ENCODE measurements at places on chromosomes 4 and X.

GRCh38 chr4:3291411-3291968, 1.3 kb upstream of the RGS12 start:
- DNase-seq = no peak

DNA sequence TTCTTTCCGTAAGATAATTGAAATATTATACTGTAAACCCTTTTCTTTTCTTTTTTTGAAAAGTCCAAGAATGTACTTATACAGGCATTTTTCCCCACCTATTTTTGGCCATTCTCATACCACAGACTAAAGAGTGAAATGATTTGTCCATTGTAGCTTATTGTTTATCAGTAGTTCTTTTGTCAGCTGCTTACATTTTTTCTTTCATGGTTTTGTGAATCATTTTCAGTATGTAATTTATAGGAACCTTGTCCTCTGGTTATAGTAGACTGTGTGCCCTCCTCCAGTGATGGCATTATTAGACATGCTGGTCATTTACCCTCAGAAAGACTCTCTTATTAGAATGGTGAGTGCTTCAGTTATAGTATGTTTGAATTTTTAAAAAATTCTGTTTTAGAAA, 56.7 kb downstream of the CCKAR start:
- no peak for DNase-seq

DNA sequence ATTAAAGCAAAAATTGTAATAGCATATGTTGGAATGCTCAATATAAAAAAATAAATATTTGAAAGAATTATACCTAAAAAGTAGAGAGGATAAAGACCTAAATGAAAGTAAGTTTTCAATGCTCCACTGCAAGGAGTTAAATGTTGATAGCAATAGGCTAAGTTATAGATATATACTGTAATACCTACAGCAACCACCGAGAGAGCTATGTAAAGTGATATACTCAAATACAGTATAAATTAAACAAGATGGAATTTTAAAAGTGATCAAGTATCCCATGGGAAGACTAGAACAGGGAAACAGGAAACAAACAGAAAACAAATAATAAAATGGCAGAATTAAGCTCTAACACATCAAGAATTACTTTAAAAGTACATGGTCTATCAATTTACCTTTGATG, 73.9 kb downstream of the CASP3 start:
- no peak for DNase-seq

DNA sequence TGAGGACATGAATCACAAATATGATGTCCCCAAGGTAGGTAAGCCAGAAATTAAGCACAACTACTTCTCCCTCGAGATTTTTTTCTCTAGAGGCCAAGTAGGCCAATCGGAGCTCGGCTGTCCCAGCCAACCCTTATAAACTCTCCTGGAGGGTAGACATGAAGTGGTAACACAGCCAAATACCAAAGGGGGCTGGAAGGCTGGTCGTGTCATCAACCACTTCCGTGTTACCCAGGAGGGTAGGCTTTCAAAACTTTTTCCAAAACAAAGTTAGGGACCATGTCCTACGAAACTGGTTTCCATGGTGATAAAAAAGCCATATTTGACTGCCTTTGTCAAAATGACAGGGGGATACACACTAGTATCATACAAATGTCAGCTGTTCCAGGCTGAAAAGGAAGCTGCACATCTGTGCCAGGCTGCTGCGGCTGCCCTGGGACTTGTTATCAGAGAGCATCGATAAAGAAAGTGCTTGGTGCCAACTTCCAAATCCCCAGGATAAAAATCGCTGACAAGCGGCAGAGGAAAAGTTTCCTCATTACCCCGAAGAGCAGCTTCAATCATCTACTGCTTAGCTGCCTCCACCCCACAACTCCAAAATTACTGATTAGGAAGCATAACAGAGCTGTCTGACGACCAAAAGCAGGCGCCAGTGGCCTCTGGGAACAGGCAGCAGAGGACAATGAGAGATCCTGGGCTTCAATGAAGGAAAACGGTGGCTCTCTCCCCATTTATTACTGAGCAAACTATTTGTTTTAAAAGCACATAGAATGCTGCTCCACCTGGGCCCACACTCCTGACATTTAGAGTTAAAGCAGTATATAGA, 20.8 kb downstream of the BCOR start:
- no peak for DNase-seq

- DNase-seq = no peak
Measured at GRCh38 chr4:10336471-10336870, 120.8 kb downstream of the ZNF518B start.

DNA sequence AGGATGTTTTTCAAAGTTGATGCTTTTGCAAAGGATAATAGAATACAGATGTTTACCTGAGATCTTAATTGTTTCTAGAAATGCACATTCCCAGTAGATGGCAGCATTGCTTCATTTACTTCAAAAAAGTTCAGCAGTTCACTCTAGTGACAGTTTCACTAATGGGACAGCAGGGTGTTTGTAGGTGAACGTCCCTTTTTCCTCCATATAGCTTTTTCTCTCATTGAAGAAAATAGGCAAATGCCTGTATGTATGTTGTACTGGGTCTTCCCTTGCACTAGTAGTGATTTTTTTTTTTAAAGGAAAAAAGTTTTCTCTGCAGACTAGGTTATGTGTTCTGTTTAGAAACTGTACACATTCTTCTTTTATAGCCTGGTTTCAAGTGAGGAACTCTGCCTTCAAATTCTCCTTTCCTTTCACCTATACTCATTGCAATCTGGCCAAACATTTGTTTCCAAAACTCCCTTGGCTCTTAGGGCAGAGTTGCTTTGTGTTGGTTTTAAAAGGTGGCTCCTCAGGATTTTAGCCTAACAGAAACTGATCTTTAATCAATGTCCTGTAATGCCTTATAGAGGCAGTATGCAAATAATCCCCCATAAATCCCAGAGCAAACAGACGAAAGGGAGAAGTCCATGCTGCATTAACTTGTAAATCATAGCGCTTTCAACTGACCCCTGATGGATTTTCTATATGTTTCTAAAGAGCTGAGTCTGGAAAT, 86.3 kb downstream of the EGF start:
- no peak for DNase-seq

DNA sequence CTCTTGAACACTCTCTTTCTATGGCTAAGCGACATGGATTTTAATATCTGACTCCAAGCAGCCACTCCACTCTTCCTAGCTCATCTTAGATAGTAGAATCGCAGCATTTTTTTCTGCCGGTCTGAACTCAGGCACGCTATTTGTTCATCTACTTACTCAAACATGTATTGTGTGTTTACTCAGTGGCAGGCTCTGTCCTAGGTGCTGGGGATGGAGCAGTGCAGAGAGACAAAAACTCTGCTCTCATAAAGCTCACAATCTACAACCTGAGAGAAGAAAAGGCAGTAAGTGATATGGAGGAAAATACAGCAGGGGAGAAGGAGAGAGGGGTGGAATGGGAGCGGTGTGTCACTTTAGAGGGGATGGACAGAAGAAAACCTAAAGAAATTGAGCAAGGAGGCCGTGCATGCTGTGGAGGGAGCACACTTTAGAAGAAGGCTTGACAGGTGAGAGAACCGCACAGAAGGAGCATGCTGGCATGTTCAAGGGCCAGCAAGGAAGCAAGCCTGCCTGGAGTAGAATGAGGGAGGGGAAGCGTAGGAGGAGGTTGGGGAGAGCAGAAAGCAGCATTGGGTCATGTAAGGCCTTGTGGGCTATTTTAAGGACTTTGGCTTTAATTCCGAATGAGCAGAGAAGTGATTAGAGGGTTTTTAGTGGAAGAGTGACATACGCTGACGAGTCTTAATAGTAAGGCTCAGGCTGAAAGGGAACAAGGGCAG, 132.0 kb downstream of the ANK2 start:
- DNase-seq = no peak

GRCh38 chr4:119523399-119523798, 105.2 kb downstream of the PDE5A start:
- no peak for DNase-seq

DNA sequence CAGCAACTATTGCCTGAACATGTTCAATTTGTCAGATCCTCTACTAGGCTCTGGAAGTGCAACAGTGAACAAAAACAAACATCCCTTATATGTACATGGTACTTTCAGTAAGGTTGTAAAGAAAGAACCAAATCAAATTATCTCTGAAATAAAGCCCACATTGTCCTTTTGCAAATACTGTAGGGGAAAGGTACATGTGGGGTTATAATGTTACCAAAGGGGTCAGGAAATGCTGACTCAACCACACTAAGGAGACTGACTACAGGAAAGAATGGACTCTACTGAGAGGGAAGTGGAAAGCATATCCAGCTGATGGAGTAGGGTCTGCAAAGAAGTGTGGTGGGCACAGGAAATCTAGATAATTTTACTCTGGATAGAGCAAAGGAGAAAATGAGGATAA, 61.5 kb downstream of the PCDH18 start:
- DNase-seq = no peak

- DNase-seq = no peak
Measured at GRCh38 chrX:84336646-84337045, 148.6 kb upstream of the RPS6KA6 start.

DNA sequence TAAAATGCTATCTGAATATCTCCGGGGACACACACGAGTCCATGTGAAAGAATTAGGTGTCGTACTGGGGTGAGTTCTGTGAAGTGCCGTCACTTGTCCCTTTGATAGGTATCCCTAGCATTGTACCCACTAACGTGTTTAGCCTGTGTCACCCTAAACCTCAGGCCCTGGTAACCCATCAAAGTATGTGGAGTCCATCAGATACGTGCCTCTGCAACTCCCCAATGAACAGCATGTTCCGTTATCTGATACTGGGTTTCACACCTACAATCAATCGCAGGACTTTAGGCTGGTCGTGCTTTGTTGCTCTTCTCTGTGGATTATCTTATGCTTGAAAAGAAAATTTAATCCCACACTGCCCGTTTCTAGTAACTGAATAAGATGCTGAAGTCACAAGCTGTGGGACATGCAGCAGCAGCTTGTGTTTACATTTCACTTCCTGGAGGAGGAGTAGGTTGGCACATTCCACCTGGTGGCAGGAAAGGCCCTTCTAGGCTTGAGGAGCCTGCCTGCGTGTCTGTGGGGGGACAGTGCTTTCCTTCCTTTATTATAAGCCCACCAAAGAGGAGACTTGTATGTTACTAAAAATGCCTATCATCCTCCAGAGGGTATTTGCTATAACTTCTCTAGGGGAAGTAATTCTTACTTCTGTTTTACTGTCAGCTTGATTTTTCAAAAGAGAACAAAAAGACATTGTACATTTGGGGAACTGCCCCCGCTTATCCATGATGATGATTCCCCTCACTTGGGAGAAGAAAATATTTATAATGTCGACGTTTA, 127.2 kb downstream of the FNIP2 start:
- no peak for DNase-seq

DNA sequence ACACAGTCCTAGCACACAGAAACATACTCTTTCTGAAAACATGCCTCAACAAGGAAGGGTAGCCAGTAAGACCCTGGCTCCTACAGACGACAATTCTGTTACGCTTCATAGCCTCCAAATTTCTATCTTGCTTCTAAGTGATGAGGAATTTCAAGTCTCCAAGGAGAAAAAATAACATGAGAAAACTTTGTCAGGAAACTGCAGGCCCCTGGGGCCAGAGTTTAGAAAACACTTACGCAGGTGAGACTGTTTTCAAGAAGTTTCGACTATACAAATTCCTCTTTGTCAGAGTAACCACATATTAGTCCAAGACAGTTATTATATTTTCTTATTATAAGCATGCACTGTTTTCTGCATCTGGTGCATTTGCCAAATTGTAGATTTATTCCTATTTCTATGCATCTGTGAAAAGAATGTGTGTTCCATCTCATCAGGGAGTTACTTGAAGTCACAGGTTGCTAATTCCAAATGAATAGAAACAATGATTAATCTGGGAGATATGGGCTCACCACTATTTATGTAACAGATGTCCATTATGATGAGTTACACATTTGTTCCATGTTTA, 30.3 kb upstream of the HCCS start:
- DNase-seq = no peak

DNA sequence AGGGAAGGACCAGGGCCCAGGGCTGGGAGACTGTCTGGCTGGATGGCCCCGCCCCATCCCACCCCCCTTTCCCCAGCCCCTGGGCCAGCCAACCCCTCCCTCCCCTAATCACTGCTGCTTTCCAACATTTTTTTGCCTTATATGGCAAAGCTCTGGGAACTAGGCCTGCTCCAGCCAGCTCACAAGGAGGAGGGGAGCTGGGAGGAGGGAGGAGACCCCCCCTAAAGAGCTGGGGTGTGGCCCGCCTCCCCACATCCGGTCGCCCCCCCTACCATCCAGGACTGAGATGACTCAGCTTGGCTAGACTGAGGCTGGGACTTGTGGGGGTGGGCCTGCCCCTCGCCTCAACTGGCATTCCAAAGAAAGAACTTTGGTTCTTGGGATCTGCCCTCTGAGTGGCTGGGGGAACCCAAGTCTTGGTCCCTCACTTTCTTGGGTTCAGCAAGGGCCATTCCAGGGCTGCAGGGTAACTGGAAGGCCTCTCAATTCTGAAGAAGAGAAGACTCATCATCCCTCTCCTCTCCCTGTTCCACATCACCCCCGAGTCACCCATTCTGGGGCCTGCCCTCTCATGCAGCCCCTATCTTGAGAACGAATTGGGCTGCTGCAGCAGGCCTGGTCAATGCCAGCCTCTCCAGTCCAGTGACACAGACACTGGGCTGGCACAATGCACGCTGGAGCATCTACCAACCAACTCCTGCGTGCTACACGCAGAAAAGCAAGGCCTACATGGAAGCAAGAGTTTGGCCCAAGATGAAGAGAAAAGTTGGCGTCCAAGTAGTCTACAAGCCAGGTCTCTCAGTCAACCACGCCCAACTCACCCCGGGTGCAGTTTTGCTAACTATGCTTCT, 4.8 kb downstream of the FLNA start:
- DNase-seq = no peak

- DNase-seq = no peak
Measured at GRCh38 chrX:1600406-1601050, 9.1 kb downstream of the AKAP17A start.

GRCh38 chr4:135282676-135283075, 1081.1 kb upstream of the PABPC4L start:
- no peak for DNase-seq

GRCh38 chr4:16259889-16260246, 33.6 kb upstream of the TAPT1 start:
- DNase-seq = no peak

GRCh38 chr4:165207431-165208220, at the start of gene KLHL2:
Gene KLHL2, plus strand, starts transcription at chr4:165207561. Its CDS starts 316 bp downstream, at chr4:165207877.
- no peak for DNase-seq

DNA sequence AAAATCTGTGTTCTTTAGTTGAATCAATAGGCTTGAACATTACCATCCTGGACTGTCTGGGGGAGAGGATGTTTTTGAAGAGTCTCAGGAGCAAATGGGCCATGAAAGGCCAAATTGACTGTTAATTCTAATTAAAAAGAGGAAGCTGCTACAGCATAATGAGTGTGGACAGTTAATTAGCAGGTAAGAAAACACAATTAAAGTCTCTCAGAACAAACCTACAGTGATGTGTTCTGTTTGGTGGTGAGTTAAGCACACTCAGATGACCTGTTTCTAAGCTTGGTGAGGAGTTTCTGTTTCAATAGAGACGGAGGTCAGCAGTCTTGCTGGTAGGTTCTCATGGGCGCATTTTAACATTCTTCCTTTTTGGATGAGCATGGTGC, 68.1 kb downstream of the DRD5 start:
- DNase-seq = no peak

GRCh38 chr4:155774033-155774432, 15.2 kb downstream of the GUCY1B1 start:
- DNase-seq = no peak

- DNase-seq = no peak
Measured at GRCh38 chr4:71211748-71212147, 127.1 kb upstream of the SLC4A4 start.

Data from cerebellar nuclear complex (tissue), 1 donor.